ENCODE measurements at places on chromosomes 12 and 14.
A peak's percentile ranks its signal among the peaks of the same experiment; 100 is the strongest.

DNA sequence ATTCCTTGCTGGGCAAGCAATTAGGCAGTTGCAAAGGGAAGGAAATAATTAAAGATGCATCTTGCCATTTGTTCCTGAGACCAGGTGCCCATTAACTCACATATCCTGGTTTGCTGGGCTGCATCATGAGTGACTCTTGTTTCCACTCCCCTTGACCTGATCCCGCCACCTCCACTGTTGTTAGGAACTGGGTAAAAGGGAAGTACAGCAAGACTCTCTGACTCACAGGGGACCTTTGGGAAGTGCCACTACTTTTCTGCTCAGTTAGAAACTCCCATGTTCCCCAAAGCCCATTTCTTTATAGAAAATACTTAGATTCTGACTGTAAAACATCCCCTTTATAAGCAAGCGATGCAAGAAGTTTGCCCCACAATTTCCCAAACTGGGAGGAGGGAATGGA, 186.0 kb upstream of the BCL2L14 start:
- DNase-seq, result no peak

GRCh38 chr12:57171668-57172067, 24.2 kb upstream of the LRP1-AS start:
- DNase-seq, result no peak

GRCh38 chr12:116673681-116674111, 64.2 kb downstream of the SPRING1 start:
- DNase-seq, result no peak

DNA sequence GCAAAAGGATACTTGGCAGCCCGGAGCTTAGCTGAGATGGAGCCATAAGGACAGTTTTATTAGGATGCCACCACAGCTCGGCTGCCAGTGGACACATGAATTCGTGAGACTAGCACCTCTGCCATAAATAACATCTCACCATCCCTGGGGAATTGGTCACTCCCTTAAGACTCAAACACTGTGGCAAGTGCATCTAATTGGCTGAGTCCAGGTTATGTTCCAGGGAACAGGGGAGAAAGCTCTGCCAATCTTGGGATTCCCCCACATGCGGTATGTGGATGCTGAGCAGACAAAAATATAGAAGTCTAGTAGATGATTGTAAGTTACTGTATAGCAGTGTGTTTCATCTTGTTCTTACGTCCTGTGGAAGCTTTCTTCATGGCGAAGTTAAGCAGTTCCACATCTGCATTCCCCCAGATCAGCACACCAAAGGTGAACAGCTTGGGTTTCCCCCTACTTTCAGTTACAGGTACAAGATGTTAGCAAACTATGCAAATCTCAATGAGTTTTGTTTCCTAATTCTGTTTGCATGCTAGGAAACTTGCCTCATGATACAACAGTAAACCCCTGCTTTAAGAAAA, 131.1 kb downstream of the ETV6 start:
- no peak for DNase-seq

DNA sequence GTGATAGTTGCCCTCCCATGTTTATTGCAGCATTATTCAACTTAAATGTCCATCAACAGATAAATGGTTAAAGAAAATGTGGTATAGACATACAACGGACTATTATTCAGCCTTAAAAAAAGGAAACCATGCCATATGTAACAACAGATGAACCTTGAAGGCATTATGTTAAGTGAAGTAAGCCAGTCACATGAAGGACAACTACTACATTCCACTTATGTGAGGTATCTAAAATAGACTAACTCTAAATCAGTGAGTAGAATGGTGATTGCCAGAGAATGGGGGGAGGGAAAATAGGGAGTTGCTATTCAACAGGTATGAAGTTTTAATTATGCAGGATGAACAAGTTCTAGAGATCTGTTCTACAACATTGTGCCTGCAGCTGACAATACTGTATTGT, 10.1 kb downstream of the PCNX4 start:
- DNase-seq, result no peak

GRCh38 chr12:15584366-15585041, 204.7 kb downstream of the EPS8 start:
- DNase-seq, result no peak

GRCh38 chr12:94689646-94690036, 39.3 kb upstream of the TMCC3 start:
- no peak for DNase-seq

- no peak for DNase-seq
These were observed 911 bp upstream of the SCNN1A start for GRCh38 chr12:6376079-6376869.

DNA sequence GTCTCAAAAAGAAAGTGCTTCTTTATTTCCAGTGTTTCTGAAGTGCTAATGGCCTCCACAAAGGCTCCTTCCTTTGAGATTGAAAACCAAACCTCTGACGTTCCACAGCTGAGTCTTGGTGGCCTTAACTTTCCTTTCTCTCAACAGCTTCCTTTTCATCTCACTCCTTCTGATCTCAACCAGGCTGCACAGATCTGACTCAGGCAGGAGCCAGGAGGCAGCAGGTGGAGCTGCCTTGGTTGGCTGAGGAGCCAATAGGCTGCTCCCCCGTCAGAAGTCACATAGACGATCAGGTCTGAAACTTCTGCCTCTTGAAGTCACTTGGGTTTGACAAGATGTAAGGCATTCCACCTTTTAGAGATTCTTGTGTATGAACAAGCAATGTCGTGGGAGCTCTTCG, 9.1 kb upstream of the KCNA5 start:
- DNase-seq, result no peak

- peak; percentile 60 for DNase-seq
These were observed 26.2 kb downstream of the RFLNA start for GRCh38 chr12:124321040-124321481.

GRCh38 chr12:2675776-2676175, 119.0 kb upstream of the FKBP4 start:
- no peak for DNase-seq

- no peak for DNase-seq
These were observed 214.3 kb upstream of the NUDT4 start for GRCh38 chr12:93163260-93164036.

- DNase-seq, result no peak
These were observed 4.0 kb upstream of the TESPA1 start for GRCh38 chr12:54988402-54989054.

- DNase-seq, result no peak
These were observed 789 bp upstream of the VWF start for GRCh38 chr12:6125310-6125608.

DNA sequence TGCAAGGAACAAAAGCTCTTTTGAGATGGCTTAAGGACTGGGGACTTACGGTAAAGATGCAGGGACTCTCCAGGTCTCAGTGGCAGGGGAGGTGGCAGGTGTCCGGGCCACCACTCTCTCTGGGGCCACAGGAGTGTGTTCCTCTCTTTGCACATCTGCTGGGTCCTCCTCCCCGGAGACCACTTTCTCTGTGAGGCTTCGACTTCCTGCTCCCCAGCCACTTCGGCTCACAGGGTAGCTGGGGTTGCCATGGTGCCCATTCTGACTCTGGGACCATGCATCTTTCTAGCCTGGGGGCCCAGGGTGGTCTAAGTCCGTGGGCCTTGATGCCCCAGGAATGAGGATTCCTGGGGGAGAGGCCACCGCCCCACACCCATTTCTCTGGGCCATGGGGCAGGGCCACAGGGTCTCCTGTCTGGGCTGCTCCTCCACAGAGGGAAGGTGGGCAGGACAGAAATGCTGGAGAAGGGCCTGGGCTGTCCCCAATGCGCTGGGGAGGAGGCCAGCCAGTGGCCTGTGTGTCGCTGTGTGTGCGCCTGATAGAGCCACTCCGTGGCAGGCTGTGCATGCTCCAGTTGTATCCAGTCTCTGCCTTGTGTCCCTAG, 38.5 kb downstream of the CCDC92 start:
- no peak for DNase-seq

- no peak for DNase-seq
These were observed 30.1 kb downstream of the SLC35F4 start for GRCh38 chr14:57835766-57836165.

DNA sequence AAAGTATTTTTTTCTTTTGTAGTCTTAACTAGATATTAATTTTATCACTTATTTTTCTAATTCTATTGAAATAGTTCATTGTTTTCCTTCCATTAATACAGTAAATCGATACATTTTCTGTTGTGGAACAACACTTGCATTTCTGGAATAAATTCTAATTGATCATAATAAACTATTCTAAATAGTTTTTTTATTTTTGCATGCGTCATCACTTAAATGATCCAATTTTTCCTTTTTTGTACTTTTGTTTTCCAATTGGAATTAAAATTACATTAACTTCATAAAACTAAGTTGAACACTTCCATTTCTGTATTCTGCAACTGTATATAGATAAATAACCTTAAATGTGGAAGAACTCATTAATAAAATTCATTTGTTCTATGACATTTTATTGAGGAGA, 202.5 kb downstream of the KCNC2 start:
- DNase-seq, result no peak

DNA sequence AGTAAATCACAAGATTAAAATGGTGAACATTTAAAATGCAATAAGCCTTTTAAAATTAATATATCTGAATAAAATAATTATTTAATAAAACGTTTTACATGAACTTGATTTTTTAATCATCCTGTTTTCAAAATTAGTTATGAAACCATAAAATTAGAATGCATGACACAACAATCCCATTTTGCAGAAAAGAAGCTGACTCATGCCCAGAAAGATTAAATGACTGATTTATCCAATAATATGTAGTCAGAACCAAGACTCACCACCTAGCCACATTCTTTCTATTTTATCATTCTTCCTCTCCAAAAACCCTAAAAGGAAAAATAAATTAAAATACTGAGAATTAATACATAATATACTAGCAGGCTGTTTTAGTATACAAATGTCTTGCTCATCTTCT, 83.0 kb upstream of the LGR5 start:
- no peak for DNase-seq

Data from stimulated activated CD4-positive, alpha-beta T cell treated with anti-CD3 and anti-CD28 coated beads, Interleukin-12 subunit alpha, Interleukin-12 subunit beta, amount 100 ng/mL, for 48 hours (primary cell).